ENCODE measurements at places on chromosomes 5 and 9.

- H3K36me3 ChIP-seq = no peaks in the 10 kb centered on the region
These were observed 61.5 kb downstream of the GNA14 start for GRCh38 chr9:77586591-77586990.

- H3K4me3 ChIP-seq = no peak overlapping the region
- no peak for DNase-seq
- H3K27ac ChIP-seq = no peak overlapping the region
These were observed 131.5 kb upstream of the GRHPR start for GRCh38 chr9:37290940-37291485.

DNA sequence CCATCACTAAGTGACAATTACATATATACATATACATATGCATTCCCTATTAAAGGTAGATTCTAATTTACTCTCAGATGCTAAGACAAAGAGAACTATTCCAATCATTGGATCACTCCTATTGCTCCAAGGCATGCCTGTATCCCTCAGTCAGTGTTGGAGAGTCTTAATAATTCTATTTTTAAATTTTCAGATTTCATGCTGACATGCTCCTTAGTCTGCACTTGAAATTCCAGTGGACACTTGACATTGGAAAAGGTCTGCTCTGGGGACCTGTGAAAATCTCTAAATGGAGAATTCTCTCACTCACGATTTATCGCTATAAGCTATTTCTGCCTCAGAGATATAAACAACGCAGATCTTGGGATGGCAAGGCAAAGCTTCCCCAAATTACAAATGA is 3.9 kb upstream of the FUBP3 start:
- no peak overlapping the region for H3K27ac ChIP-seq
- peaks cover 13% of the 10 kb centered on the region for H3K4me1 ChIP-seq
- H3K4me3 ChIP-seq = no peak overlapping the region
- no peak for DNase-seq

DNA sequence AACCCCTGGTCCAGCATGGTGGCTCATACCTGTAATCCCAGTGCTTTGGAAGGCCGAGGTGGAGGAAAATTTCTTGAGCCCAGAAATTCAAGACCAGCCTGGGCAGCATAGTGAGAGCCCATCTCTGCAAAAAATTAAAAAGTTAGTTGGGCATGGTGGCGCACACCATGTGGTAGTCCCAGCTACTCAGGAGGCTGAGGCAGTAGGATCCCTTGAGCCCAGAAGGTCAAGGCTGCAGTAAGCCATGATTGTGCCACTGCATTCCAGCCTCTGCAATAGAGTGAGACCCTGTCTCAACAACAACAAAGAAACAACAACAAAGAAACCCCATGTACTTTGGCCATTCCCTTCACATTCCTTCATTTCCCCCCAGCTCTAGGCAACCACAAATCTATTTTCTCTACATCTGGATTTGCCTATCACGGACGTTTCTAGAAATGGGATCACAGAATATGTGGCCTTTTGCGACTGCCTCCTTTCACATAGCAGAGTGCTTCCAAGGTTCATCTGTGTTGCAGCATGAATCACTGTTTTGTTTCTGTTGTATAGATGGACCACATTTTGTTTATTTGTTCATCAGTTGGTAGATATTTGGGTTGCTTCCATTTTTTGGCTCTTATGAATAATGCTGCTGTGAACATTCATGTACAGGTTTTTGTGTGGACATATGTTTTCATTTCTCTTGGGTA is 17.9 kb downstream of the MIGA2 start:
- no peak overlapping the region for H3K27ac ChIP-seq
- DNase-seq = no peak
- no peaks in the 10 kb centered on the region for H3K4me1 ChIP-seq
- H3K27me3 ChIP-seq = no peaks in the 10 kb centered on the region

All from thoracic aorta (tissue), 2 donors.